Activated naive CD4-positive, alpha-beta T cell treated with anti-CD3 and anti-CD28 coated beads, Interleukin-2, amount 10 ng/mL, durations not matched to agents 7 days and 5 days (primary cell): ENCODE measurements at places on chromosomes 11 and 22.
A peak's percentile ranks its signal among the peaks of the same experiment; 100 is the strongest.

DNA sequence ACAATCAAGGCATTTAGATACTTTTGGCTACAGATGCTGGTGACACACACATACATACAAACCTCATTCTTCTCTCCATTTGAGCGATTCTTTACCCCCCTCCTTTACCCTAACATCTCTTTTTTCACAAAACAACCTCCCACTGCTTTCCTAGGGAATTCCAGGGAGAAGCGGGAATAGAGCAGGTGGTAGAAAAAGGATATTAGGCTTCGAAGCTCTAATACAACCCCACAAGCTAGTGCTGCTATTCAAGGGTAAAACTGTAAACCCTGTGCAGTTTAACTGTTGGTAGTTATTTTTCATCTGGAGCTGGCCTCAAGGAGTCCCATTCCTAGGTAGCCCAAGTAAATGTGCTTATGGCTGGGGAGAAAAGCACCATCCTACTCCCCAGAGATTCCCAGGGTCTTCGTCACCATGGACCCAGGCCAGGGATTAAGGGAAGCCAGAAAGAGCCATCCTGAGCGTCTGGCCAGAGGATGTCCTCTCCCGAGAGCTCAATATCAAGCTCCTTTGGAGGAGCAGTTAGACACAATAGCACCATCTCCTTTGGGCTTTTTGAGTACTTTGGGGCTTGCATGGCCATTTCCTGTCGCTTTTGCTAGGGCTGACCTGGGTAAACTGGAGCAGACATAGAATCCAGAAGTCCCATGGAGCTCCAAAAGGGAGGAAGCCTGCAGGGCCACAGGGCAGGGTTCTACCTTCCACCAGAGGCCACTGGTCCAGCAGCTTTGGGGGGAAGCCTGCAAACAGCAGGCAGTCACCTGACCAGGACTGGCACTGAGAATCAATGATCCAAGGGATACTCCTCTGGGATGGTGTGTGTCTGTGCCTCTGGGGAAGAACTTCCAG is 3.1 kb downstream of the MAML2 start:
- DNase-seq = peak; percentile 29
- peaks cover 49% of the 10 kb centered on the region for H3K36me3 ChIP-seq
- H3K27ac ChIP-seq = peak overlapping the region; percentile 91
- H3K27me3 ChIP-seq = no peaks in the 10 kb centered on the region

GRCh38 chr11:9148727-9149126 is 57.3 kb upstream of the SCUBE2 start:
- H3K27me3 ChIP-seq = no peaks in the 10 kb centered on the region
- peaks cover 63% of the 10 kb centered on the region for H3K36me3 ChIP-seq
- no peak overlapping the region for H3K27ac ChIP-seq
- DNase-seq = no peak
- no peak overlapping the region for H3K4me3 ChIP-seq

GRCh38 chr22:46758867-46759290 is 3.6 kb upstream of the TBC1D22A start:
- peak overlapping the region; percentile 28 for H3K27ac ChIP-seq
- peaks cover 13% of the 10 kb centered on the region for H3K36me3 ChIP-seq

- H3K27ac ChIP-seq = no peak overlapping the region
- peaks cover 26% of the 10 kb centered on the region for H3K27me3 ChIP-seq
- no peaks in the 10 kb centered on the region for H3K36me3 ChIP-seq
- no peak overlapping the region for H3K4me3 ChIP-seq
- DNase-seq = no peak
Observed at GRCh38 chr11:13760115-13760514, 91.6 kb downstream of the FAR1 start.

DNA sequence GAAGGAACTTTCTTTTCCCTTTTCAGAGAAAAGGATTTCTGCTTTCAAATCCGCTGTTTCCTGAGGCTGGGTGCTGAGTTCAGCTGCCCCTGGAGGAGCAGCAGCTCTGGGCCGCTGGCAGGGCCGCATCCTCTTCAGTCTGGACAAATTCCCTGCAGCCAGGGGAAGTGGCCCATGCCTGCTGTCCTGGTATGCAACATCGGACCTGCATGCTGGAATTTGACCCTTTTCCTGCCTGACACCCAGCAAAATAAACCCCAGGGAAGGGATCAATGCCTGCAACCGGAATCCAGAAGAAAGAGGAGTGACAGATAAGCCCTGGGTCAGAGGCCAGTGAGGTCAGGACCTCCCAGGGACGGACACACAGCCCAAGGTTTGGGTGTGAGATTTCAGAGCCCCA is 54.1 kb upstream of the LINC01488 start:
- H3K27ac ChIP-seq = peak overlapping the region; percentile 51
- DNase-seq = no peak
- no peak overlapping the region for H3K4me3 ChIP-seq
- peaks cover 30% of the 10 kb centered on the region for H3K27me3 ChIP-seq

GRCh38 chr11:115298300-115299012 is 205.8 kb downstream of the CADM1 start:
- DNase-seq = no peak
- H3K27me3 ChIP-seq = no peaks in the 10 kb centered on the region
- H3K36me3 ChIP-seq = no peaks in the 10 kb centered on the region
- no peak overlapping the region for H3K27ac ChIP-seq
- no peaks in the 10 kb centered on the region for H3K4me1 ChIP-seq
